Glutamatergic neuron (in vitro differentiated cells): ENCODE measurements at places on chromosomes 7 and 10. TPM values are rescaled to one million over a fixed set of nuclear protein-coding genes. Genes with fewer than 3 reads are reported as not detected.

Gene TFEC
- total RNA-seq: not detected

Gene GPR85
- total RNA-seq: 3.4 TPM

Gene CYP3A7
- total RNA-seq: not detected

Gene BRAT1
- total RNA-seq: 30.5 TPM

Gene ST8SIA6
- total RNA-seq: not detected

DNA sequence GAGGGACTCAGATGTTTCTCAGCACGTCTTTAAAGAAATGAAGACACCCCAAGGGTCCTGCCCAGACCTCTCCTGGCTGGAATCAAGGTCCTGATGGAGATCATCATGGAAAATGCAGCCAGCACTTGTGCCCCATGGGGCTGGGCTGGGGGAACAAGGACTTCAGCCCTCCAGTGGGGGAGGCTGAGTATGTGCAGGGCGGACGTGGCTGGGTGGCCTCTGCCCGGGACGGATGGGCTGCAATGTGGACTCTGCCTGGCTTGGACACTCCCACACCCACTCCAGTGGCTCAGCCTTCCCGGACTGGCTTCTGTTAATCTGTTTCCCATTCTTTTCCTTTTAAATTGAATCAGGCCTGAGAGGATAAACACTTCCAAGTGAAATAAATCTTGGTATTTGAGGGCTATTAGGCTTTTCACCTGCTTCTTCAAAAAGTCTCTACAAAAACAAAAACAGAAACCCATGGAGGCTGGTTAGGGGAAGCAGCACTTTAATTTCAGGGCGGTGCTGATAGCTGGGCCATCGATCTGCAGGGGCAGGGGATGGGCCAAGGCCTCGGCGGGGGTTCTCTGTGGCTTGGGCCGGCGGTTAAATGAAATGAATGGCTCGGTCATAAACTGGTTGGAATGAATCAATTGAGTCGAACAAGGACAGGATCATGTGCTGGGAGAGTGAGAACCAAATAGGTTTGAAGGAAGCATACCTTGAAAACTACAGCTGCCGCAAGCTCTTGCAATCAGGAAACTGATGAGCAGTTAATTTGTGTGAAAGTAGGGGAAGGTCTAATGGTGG is 51.4 kb downstream of the ADARB2 start:
- no peak for DNase-seq

DNA sequence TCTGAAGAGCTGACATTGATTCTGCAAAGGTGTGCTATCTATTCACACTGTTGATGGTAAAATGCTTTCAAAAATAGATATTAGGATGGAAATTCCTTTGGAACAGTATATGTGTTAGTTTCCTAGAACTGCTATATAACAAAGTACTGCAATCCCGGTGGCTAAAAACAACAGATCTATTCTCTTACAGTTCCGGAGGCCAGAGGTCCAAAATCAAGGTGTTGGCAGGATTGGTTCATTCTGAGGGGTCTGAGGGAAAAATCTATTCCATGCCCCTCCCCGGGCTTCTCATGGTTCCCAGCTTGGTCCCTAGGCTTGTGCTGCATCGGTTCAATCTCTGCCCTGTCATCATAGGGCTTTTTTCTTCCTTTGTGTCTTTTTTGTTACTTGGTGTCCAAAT is 79.9 kb downstream of the ADD3 start:
- no peak for DNase-seq

DNA sequence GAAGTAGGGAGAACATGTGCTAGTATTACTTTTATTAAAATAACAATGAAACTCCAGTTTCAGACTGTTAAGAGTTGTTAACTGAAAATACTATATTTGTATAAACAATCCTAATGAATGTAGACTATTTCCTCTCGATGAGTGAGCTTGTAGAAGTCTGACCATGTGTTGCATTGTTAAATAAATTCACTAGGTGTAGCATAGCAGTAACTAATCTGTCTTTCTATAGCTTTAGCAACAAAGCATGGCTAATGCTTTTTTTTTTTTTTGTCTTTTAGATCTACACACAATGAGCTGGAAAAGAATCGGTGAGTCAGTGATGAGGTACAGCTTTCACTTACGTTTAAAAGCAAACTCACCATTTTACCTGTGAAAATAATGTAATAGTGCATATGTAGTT is 37.1 kb downstream of the MXI1 start:
- no peak for DNase-seq

- no peak for DNase-seq
Observed at GRCh38 chr7:17421941-17422340, 123.5 kb downstream of the AHR start.

DNA sequence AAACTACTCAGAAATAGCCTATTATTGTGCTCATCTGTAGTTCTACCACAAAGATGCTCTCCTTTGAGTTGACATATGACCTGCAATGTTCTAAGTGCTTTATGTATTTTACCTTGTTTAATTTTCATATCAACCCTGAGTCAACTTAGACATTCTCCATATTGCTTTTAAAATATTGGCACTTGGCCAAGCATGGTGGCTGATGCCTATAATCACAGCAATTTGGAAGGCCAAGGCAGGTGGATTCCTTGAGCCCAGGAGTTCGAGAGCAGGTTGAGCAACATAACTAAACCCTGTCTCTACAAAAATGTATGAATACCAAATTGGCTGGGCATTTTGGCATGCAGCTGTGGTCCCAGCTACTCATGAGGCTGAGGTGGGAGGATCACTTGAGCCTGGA is 50.6 kb downstream of the PRKG1 start:
- no peak for DNase-seq

DNA sequence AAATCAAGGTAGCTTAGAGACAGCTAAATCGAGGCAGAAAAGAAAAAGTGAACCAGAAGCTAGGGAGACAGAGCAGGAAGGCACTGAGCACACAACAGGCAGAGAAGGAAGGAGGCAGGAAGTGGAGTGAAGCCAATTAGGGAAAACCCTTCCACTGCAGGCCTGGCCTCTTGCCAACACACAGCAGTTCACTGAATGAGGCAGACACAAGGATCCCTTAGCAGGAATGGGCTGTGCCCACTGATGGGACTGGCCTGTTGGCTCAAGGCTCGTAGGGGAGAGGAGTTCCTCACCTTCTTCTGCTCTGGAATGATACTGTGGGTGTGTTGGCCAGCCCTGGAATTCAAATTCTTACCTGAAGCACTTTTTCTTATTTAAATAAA is 220.3 kb upstream of the STK17A start:
- peak; percentile 57 for DNase-seq

DNA sequence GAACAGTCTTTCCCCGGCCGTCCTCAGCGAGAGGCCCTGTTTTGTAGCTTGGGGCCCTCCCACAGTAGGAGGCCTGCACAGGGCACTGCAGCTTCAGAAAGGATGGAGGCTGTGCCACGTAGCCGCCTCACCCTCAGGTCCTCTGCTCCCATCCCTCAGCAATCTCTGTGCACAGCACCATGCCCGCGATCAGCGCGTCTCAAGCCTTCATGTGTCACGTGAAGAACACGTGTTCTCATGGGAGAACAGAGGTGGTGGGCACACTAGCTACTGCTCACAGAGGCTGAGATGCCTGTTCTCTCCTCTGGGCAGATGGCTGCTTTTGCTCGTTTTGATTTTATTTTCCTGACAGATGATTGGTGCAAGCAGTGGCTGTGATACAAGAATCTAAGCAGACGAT is 8.5 kb upstream of the SHH start:
- DNase-seq: no peak

DNA sequence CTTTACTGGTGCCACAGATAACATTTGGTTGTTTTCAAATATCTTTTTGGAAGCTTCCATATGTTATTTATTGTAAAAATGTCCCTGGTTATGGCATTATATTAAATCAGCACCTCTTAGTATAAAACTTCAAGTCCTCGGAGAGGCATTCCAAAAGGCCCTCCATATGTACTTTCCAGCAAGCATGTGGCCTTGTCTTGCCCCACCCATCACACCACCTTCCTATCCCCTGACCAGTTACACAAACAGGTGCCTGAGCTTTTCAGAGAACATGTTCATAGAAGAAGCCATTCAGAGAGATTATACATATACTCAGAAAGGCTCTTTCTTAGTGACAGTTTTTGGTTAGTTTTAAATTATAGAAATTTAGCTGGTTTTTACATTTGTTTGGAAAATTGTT is 92.4 kb upstream of the PRKG1 start:
- DNase-seq: no peak

GRCh38 chr7:17844514-17845196 is 95.6 kb downstream of the SNX13 start:
- DNase-seq: no peak

GRCh38 chr7:156034397-156034796 is 222.1 kb upstream of the SHH start:
- DNase-seq: no peak

GRCh38 chr7:32415519-32415918 is 74.7 kb downstream of the LSM5 start:
- no peak for DNase-seq

GRCh38 chr7:129351320-129351719 is 82.9 kb upstream of the STRIP2 start:
- DNase-seq: no peak

DNA sequence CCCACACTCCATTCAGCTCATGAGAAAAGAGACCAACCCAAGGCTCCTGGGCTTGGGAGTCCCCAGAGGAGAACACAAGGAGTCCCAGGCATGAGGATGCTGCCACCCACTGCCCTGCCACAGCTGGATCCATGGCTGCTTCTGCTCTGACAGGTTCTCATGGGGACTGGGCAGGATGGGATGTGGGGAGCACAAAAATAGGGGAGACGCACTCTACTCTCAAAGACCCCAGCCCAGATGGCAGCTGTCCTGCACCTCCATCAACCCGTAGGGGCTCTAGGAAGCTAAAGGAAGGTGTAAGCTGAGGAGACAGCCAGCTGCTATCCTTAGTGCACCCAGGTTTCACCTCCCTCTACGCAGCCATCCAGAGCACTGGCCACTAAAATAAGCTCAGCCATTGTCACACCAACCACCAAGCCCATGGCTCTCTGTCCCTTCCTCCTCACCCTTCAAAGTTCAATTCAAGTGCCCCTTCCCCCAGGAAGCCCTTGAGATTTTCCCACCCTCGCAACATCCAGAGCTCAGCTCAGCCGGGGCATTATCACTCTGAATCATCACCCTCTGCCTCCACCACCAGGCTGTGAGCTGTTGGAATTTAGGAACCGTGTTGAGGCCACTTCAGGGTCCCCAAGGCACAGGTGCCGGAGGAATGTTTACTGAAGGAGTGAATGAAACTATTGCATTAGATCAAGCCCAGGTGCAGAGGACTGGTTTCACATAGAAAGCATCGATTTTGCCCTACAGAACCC is 142.1 kb downstream of the GRID1 start:
- DNase-seq: no peak

DNA sequence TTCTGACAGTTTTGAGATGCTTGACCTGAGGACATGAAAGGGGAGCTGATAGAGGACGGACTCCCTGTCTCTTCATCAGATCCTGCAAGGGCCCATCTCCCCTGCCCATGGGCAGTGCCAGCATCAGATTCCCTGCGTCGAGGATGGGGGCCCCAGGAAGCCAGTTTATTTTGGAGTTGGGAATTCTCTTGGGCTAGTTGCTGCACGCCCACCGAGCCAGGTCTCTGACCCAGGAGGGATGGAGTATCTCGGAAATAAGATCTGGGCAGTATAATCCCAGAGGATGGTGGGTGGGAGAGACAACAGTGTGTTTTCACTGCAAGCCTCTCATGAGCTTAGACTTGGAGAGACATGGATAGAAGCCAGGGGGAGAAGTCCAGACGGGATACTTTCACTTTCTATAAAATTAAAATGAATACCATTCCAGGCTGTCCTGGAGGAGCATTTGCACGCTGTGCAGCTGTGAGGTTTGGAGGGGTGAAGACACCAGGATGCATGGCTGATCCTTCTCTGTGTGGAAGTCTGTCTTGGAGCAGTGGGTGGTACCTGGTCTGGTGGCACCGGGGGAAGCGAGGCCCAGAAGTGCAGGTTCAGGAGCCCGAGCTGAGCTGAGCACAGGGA is 25.8 kb downstream of the DOCK1 start:
- no peak for DNase-seq

GRCh38 chr10:75101416-75102251 is 9.8 kb upstream of the SAMD8 start:
- no peak for DNase-seq

DNA sequence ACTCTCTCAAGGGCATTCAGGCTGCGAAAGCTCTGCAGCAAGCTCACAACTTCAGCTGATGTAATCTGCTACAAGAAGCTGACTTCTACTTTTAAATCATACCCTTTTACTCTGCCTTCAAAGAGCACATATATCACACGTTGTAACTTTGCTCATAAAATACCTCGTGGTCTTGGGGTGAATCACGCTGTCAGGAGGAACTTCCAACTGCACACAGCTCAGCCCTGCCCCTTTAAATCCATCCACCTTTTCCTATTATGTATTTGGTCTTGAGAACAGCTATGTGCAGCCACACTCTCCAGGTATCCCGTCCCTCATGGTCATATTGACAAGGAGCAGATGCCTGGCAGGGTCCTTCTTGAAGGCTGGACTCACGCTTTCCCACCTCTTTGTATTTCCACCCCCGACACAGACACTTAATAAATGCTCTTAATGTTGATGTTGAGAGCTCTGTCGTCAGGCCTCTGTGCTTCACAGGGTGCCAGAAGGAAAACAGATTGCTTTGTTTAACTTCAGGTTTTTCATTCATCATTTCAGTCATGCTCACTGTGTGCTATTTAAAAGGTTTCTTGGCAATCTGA is 47.6 kb downstream of the ICA1 start:
- DNase-seq: no peak

DNA sequence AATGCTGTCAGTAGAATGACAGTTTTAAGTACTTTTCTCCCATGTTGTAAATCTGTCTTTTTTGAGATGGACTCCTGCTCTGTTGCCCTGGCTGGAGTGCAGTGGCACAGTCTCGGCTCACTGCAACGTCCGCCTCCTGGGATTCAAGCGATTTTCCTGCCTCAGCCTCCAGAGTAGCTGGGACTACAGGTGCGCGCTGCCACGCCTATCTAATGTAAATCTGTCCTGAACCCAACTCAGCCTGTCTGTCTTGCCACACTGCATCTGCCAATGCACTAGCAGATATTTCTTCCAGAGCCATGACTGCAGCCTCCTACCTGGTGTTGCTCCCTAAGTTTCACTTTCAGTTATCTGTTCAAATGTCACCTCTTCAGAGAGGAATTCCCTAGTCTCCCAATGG is 264.1 kb downstream of the PHF14 start:
- peak; percentile 21 for DNase-seq

DNA sequence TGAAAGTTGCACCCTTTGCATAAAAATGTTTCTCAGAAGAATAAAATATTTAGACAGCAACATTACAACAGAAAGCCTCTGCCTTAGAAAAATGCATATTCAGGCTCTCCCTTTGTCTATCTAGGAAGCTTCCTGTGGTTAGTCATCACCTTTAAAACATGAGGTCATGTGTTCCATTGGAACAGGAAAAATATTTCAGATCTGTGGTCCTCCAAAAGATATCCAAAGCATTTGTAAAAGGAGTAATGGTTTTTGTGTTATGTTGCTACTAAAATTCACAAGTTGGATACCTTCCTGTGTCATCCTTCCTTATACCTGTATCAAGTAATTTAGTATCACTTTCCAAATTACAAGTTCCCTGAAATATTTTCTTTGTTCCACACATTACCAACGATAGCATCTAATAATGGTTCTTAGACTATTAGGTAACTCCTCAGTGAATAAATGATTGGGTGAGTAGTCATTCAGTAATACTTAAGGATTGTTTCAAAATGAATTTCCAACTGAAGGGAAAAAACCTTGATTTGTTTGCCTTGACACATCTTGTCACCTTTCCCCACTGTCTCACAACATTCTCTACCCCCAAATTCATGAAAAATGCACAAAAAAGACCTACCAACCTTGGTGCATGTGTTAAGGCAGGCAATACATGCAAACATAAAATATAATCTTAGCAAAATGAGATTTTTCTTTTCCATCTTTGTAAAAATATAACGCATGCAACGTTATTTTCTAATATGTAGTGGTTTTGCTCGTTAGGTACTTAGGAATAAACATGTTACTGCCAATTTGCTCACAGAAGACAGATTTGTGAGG is 19.7 kb upstream of the RHOBTB1 start:
- no peak for DNase-seq
